Sciatic nerve (tissue), 2 donors: ENCODE measurements at places on chromosomes 7 and 10. TPM values are rescaled to one million over a fixed set of nuclear protein-coding genes. Genes with fewer than 3 reads are reported as not detected.

The CRYGN gene
- 3.9 TPM for total RNA-seq

The GPR85 gene
- 1.6 TPM for total RNA-seq

The VAX1 gene
- not detected for total RNA-seq

The H2AZ2 gene
- total RNA-seq: 159 TPM

The RAB19 gene
- not detected for total RNA-seq

The TUBAL3 gene
- total RNA-seq: 0.18 TPM

The UBE2H gene
- total RNA-seq: 92.1 TPM

The PITRM1 gene
- total RNA-seq: 85.7 TPM

The STEAP2 gene
- total RNA-seq: 65.2 TPM

The CALCR gene
- 0.62 TPM for total RNA-seq

The PLPP4 gene
- total RNA-seq: 2.1 TPM

The PKD2L1 gene
- not detected for total RNA-seq

The NEBL gene
- total RNA-seq: 37.2 TPM

DNA sequence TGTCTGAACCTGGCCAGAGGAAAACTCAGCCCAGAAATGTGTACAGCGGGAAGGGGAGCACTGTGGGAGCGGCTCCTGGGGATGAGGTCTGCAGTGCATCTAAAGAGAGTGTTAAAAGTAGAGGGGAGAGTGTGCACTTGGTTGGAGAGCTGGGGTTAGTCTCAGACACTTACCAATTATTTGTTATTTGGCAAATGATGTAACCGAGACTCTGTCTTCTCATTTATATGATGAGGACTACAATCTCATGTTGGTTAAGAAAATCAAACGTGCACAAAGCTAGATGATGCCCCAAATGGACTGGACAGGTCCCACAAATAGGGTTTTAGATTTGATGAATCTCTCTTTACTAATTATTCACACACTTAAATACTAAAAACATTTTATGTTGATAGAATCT is 962.4 kb downstream of the GATA3 start:
- DNase-seq: no peak

GRCh38 chr7:40329601-40330153 is 194.9 kb downstream of the SUGCT start:
- no peak for DNase-seq

- DNase-seq: no peak
Measured at GRCh38 chr7:15168489-15168888, 265.9 kb upstream of the DGKB start.

DNA sequence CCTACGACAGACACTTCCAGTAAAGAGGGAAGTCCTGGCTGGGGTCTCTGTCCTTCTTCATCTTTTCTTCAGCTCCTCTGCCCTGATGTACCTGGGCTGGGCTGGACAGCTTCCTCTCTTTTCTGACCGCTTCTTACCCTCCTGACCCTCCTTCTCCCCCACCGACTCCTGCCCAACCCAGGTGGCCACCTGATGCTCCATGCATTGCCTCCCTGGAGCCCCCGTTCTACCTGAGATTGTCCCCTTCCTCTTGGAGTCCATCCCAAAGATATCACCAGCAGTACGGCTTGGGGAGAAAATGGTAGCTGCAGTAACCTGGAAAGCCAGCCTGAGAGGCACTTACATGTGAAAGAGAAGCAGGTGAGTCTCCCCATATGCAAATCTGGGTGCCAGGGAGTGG is 566.3 kb downstream of the TCERG1L start:
- peak; percentile 13 for DNase-seq

GRCh38 chr10:103470761-103471653 is 8.0 kb downstream of the CALHM3 start:
- DNase-seq: no peak

DNA sequence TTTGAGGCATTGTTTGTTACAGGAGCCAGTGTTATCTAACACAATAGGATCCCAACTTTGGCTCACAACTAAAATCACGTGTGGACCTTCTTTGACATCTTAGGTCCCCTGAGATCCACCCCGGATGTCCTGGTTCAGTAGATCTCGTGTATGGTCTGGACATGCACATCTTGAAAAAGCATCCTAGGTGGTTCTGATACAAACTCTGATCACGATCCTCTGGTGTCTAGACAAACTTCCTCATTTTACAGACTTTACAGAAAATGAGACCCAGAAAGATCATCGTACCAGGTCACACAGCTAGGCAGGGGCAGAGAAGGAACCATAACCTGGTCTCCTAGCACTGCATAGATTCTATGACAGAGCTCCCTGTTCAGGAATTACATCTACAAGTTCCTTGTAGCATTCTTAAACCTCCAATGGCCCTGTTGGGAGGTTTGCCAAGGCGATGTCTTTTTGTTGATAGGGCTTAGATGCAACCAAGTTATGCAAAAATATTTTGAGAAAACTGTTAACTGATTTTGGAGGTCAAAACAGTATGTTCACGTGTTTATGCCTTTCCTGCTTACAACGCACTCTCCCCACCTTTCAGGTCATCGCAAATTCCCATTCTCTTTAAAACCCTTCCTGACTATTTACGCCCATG is 30.8 kb upstream of the CHST15 start:
- no peak for DNase-seq

- no peak for DNase-seq
Measured at GRCh38 chr10:47062441-47063200, 151.4 kb downstream of the PTPN20 start.

- no peak for DNase-seq
Measured at GRCh38 chr7:22156205-22156604, 200.7 kb downstream of the RAPGEF5 start.

GRCh38 chr7:3399858-3400257 is 98.8 kb downstream of the SDK1 start:
- no peak for DNase-seq

DNA sequence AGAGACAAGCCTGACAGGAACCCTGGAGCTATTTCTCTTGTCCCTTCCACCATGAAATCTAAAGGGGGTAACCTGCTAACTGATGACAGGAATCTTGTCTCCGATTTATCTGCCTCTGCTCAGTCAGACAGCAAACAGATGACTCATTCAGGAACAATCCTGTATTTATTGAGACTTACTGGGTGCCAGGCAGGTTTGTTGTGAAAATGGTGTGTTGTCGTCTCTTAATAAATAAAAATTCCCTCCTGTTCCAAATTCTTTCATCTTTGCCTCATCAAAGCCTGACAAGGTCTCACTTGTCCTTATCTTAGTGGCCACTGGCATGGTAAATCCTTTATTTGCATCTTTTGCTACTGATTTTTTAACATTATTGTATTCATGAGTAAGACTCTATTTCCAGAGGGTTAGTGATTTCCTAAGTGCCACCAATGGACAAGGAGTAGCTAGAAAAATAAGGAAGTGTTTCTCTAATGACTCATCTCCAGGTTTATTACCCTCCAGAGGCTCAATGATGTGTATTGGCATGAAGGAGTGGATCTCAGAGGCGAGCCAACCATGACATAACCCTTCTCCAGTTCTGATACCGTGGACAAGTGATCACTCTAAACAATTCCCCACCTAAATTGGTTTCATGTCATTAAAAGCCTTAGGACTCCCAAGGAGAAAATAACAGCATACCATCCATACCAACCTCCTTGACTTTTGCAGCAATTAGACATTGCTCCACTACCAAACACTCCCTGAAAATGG is 724.0 kb downstream of the GRID1 start:
- DNase-seq: no peak

GRCh38 chr7:96953676-96954513 is 51.5 kb upstream of the DLX6 start:
- no peak for DNase-seq

- DNase-seq: peak; percentile 95
Measured at GRCh38 chr10:31928549-31929260, at the start of gene ARHGAP12. TSS of gene ARHGAP12 (minus strand) at chr10:31928831. CDS start at chr10:31908855, 19,976 bp downstream.

DNA sequence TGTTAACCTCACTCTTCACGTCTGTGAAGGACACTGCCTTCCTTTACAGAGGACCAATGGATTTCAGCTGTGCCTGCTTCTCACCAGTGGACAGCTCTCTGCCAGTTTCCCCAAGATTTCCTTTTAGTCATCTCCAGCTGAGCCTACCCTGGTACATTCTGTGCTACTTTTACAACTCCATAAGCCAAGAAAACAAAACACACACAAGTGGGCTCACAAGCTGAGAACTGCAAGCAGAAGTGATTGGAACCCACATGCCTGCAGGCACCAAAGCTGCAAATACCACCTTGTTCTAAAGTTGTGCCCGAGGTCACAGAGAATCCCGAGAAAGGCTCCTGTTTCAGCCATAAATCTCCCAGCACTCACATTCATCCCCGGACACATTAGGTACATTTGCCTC is 636.8 kb downstream of the PHTF2 start:
- DNase-seq: no peak

- DNase-seq: no peak
Measured at GRCh38 chr7:47689558-47689957, 107.6 kb upstream of the TNS3 start.

DNA sequence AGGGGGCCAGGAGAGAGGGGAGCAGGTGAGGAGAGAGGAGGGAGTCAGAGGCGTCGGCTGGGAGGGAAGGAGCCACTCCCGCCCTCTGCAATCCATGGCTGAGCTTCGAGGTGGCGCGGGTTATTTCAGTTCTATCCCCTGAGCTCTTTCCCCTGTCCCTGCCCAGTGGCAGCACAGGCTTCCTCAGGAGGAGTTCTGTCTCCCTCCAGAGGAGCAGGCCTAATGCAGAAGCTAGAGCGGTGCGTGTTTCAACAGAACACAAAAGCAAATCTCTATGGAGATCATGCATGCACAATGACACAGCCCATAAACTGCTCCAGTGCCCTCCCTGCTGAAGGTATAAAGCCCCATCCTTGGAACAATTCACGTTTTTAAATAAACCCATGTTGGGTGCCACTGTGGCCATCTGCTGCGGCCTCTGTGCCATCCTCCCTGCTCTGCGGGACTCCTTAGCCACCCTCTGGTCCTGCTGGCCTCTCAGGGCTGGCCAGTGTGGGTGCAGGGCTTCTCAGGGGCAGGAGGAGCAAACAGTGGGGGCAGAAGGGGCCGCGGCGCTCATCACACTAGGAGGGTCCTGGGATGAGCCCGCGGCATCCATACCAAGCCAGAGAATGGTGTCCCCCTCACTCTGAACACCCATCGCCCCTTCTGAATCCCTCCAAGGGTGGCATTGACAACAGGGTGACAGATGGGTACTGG is 192.6 kb upstream of the LYZL2 start:
- DNase-seq: peak; percentile 51

- no peak for DNase-seq
Measured at GRCh38 chr10:6204341-6205191, 1.8 kb downstream of the PFKFB3 start.

GRCh38 chr10:124799211-124799610 is 2.4 kb upstream of the ABRAXAS2 start:
- no peak for DNase-seq

DNA sequence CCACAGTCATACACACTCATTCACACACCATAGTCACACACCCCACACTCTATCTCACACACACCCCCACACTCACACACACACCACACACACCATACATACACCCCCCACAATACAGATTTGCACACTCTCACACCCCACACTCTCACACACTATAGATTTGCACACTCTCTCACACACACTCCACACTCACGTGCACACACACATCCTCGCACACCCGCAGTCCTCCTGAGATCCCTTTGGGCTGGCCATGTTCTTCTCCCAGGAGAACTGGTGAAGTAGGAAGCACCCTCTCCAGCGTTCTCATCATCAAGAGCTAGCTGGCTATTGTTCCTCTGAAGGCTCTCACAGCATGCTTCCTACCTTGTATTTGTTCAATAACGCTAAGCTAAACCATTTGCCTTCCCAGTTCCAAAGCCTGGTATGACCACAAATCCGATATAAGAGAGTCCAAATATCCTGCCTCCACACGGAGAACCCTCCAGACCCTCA is 86.2 kb downstream of the HECW1 start:
- DNase-seq: no peak

GRCh38 chr7:131773413-131773812 is 217.0 kb upstream of the PODXL start:
- no peak for DNase-seq

DNA sequence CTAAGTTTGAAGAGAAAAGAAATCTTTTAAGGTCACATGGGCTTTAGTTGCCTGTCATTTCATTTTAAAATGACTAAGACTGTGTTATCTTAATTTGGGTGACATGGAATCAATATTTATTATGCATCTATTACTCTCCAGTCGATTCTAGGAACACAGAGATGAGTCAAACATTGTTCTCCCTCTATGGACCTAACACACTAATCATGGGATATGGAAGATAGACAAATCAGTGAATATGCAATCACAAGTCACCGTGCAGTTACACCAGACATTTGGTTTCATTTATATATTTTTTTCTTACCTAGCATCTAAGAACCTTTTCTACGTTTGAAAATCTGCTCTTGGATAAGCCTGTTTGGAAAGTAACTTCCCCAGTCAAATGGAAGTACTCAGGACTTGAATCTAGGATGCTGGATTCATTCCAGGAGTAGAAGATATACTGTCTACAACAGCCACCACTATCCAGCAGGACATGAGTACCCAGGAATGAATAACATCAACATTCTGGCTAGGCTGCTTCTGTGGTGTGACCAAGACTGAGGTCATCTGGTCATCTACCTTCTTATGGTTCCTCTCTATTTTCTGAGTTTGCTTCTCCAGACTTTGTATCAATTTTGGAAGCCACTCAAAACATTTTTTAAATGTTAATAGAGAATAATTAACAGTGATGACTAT is 902.9 kb upstream of the LRRN3 start:
- DNase-seq: no peak

DNA sequence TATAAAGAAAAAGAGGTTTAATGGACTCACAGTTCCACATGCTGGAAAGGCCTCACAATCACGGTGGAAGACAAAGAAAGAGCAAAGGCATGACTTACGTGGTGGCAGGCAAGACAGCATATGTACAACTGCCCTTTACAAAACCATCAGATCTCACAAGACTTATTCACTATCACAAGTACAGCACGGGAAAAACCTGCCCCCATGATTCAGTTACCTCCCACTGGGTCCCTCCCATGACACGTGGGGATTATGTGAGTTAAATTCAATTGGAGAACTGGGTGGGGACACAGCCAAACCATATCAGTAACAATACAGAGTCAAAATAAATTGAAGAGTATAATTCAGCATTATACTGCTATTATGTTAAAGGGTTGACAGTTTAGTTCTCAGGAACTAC is 37.8 kb downstream of the RNLS start:
- DNase-seq: no peak

GRCh38 chr7:7536396-7537019 is 835 bp upstream of the COL28A1 start:
- no peak for DNase-seq

DNA sequence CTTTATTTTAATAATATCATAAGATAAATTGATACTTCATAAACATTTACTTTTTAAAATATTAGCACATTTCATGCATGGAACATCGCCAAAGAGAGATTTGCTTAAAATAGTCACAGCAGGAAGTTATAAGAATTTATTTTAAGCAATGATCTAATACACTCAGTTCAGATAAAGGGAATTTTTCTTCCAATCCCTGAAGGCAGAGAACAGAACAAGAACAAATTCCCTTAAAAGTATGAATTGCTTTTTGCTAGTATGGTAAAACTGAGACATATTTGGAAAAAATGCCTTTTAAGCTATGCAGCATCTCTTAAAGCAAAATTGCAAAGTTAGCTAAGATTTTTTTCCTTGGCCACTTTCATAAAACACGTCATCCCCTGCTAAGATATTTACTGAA is 91.0 kb downstream of the SEMA3D start:
- DNase-seq: no peak

- DNase-seq: no peak
Measured at GRCh38 chr7:55457801-55458200, 92.7 kb downstream of the LANCL2 start.

GRCh38 chr7:47149971-47150370 is 431.9 kb downstream of the TNS3 start:
- no peak for DNase-seq
